ENCODE measurements at places on chromosomes 12 and 14. TPM values are rescaled to one million over a fixed set of nuclear protein-coding genes. Genes with fewer than 3 reads are reported as not detected.

- no peak for DNase-seq
Observed at GRCh38 chr14:66038618-66039017, 447.6 kb upstream of the CCDC196 start.

DNA sequence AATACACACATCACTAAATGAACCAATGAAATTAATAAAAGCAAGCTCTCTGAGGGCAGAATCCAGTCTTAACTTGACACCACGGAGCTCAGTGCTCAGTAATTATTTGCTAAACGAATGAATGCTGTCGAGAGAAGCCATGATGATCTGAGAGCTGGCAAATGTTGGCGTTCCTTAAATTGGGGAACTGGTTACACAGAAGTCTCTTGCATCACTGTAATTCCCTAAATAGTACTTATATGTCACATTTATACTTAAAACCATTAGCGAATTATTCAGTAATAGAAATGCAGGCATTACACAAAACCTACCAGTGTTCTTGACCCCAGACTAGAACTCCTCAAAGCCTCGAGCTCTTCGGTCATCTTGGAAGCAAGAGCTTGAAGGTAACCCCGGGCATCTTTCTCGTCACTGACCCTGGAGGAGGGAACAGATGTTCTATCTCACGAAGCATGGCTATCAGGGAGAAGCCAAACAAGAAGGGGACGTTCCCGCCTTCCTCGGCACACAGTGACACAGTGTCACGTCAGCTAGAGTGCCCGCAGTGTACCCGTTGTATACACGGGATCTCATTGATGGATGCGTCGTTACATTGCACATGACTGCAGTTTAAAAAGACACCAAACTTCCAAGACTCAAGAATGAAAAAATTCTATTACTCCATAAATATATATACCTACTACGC is 43.6 kb downstream of the AMN start:
- no peak for DNase-seq

DNA sequence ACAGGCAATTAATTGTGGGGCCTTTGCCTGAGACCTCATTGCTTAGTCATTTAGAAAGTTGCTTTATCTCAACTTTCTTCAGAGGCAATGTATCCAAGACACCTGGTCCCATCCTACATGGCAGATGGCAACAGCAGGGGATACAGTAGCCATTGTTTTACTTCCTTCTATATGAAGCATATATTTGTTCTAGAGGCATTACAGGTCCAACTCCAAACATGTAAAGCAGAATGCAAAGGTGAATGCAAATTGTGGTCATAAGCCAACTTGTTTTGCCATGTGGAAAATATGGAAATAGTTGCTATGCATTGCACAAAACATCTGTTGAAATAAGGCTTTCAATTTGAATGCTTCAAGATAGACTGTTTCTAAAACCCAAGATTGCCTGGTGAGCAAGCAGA is 109.8 kb upstream of the BCAT1 start:
- DNase-seq = no peak

GRCh38 chr14:34170882-34171281 is 220.0 kb upstream of the EGLN3 start:
- no peak for DNase-seq

- no peak for DNase-seq
Observed at GRCh38 chr12:79983492-79983891, 48.6 kb upstream of the PPP1R12A start.

DNA sequence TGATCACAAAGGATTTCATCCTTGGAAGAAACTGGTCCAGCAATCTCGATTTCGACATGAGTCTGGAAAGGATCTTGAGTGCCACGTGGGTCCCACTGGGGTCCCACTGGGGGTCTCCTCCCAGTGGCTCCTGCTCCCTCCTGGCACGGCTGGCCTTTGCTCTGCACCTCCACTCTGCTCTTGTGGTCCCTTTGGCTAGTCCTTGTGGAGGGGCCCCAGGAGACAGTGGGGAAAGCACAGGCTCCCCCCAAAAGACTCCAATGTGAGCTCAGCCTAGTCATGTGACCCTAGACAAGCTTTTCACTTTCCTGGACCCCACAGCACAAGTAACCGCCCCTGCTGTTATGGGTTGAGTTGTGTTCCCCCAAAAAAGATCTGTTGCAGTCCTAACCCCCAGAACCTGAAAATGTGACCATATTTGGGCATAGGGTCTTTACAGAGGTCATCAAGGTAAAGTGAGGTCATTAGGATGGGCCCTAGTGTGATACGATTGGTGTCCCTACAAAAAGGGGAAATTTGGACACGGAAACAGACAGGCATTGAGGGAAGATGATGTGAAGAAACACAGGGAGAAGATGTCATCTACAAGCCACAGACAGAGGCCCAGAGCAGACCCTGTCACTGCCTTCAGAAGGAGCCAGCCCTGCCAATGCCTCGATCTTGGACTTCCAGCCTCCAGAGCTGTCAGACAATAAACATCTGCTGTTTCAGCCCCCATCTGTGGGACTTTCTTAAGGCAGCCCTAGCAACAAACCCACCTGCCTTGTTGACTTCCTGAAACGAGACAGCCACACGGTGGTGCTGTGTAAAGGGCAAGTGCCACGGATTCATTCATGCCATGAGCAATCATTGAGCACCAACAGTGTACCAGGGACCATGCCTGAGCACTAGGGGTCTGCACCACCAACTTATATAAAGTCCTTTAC is 23.8 kb upstream of the PPP2R5C start:
- no peak for DNase-seq

GRCh38 chr12:46558677-46559076 is 186.1 kb upstream of the SLC38A2 start:
- DNase-seq = no peak

- DNase-seq = no peak
Observed at GRCh38 chr12:76726626-76727025, 37.3 kb upstream of the ZDHHC17 start.

GRCh38 chr12:111850526-111850925 is 8.5 kb downstream of the MAPKAPK5 start:
- no peak for DNase-seq

- no peak for DNase-seq
Observed at GRCh38 chr12:64061868-64062375, 160.2 kb downstream of the KICS2 start.

- DNase-seq = no peak
Observed at GRCh38 chr12:46187023-46187422, 81.8 kb downstream of the SLC38A1 start.

The HOTAIR gene
- total RNA-seq = 0.73 TPM

The DNAH10 gene
- under 0.01 TPM for total RNA-seq

All from breast epithelium (tissue), 4 donors.